Adrenal gland (tissue), 19 donors: ENCODE measurements at places on chromosomes 1 and 21. TPM values are rescaled to one million over a fixed set of nuclear protein-coding genes. Genes with fewer than 3 reads are reported as not detected.

Gene CLCA1
- polyA plus RNA-seq = not detected

Gene XKR8
- 5.3 TPM for polyA plus RNA-seq

Gene FCRL1
- polyA plus RNA-seq = 0.03 TPM

GRCh38 chr1:71828431-71829012, 453.8 kb downstream of the NEGR1 start:
- no peak for DNase-seq

- no peak for DNase-seq
These were observed 21.1 kb downstream of the TTC39A start for GRCh38 chr1:51309291-51309690.

- no peak for DNase-seq
These were observed 93.2 kb upstream of the RGS18 start for GRCh38 chr1:192065087-192065486.
